ENCODE measurements at places on chromosomes 1 and 21. TPM values are rescaled to one million over a fixed set of nuclear protein-coding genes. Genes with fewer than 3 reads are reported as not detected.

LRRC53 gene
- total RNA-seq, result not detected

HSD11B1 gene
- total RNA-seq, result not detected

TARS2 gene
- 59.9 TPM for total RNA-seq

ELAVL4 gene
- total RNA-seq, result not detected

ILDR2 gene
- 2.1 TPM for total RNA-seq

TTF2 gene
- 87.0 TPM for total RNA-seq

PTPRF gene
- total RNA-seq, result 1.3 TPM

RPE65 gene
- not detected for total RNA-seq

ELAPOR1 gene
- 1.4 TPM for total RNA-seq

GJC2 gene
- 2.2 TPM for total RNA-seq

ZBED6 gene
- 29.3 TPM for total RNA-seq

PGBD5 gene
- not detected for total RNA-seq

TMEM61 gene
- total RNA-seq, result not detected

SPATA46 gene
- total RNA-seq, result not detected

GRCh38 chr1:184051485-184052193 lies at the start of gene TSEN15:
Gene TSEN15, plus strand, starts transcription at chr1:184051730. Its CDS starts 26 bp downstream, at chr1:184051756.
- DNase-seq, result peak; percentile 89

GRCh38 chr1:164664127-164664526 lies 105.1 kb downstream of the PBX1 start:
- DNase-seq, result peak; percentile 71

- no peak for DNase-seq
Measured at GRCh38 chr1:207088701-207089626, at the start of gene C4BPB. Gene C4BPB, plus strand, starts transcription at chr1:207088860. Its CDS starts 672 bp downstream, at chr1:207089532.

GRCh38 chr21:37077403-37077802 lies 4.3 kb downstream of the TTC3 start:
- DNase-seq, result no peak

DNA sequence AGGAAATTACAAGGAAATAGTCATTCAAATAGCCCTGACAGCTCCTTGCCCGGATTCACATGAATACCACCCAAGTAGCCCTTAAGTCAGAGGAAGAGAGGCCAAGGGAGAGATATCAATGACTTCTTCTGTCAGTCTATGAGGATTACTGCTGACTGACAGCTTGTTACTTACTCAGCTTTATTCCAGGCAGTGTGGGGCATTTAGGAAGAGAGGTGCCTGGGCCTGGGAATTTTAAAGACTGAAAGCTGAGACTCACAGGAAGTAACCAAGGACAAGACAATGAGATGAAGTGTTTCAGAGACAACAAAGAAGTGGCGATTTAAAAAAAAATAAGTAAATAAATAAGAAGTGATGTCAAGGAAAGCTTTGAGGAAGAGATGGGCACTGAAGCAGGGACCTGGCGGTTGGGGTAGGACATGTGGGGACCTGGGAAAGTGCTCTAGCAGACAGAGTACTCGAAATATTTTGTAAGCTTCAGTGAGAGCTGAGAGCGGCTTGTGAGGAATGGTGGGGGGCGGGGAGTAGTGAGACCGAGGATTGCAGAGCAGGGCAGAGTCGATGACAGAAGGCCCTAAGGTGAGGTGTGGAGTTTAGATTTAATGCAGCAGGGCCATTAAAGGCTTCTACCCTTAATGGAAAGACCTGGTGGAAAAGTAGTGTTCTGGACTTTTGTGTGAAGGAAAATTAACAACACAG lies 58.9 kb downstream of the ST3GAL3 start:
- DNase-seq, result no peak

GRCh38 chr1:61539720-61540462 lies 185.1 kb downstream of the TM2D1 start:
- no peak for DNase-seq

DNA sequence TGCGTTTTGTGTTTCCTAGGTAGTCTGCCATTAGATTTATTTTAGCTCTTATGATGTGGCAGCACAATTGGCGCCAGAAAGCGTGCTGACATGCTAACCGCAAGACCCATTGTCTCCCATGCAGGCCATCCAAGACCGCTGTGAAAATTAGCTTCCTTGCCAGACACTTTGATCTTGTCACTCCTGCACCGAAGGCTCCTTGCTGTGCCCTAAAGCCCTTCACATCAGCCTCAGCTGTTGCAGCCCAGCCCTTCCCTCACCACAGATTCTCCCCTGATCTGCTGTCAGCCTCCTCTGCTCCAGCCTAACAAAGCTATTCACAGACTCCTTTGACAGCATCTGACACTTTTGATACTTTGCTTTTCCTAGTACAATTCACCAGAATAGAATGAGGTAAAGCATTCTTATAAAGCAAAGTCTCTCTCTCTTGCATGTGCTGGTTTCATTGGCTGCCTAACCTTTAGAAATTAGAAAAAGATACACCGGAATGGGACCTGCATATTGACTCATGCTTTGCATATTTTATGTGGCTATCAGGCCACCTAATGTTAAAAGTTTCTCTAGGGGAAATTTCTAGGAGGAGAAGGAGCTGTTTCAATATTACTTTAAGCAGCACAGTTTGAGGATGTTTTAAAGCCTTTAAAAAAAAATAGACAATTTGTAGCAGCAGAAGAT lies 280.3 kb upstream of the FMN2 start:
- no peak for DNase-seq

- DNase-seq, result no peak
Measured at GRCh38 chr1:222784371-222784770, 30.5 kb upstream of the DISP1 start.

- DNase-seq, result no peak
Measured at GRCh38 chr1:202596638-202597037, 113.6 kb downstream of the SYT2 start.

DNA sequence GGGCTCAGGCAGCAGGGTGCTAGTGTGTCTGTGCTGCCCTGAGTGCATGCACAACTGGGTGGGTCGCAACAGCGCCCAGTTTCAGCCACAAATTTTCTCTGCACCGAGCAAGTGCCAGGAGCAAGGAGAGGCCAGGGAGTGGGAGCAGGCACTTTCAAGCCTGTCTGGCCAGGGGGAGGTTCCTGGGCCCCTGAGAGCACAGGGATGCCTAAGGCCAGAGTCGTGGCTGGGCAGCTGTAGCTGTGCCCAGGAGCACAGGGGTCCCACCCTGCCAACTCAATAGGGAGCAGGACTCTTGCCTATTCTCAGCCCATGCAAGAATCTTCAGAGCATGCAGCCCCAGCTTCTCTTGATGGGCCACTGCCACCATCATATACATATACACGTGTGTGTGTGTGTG lies 1577.4 kb downstream of the KCNT2 start:
- no peak for DNase-seq

DNA sequence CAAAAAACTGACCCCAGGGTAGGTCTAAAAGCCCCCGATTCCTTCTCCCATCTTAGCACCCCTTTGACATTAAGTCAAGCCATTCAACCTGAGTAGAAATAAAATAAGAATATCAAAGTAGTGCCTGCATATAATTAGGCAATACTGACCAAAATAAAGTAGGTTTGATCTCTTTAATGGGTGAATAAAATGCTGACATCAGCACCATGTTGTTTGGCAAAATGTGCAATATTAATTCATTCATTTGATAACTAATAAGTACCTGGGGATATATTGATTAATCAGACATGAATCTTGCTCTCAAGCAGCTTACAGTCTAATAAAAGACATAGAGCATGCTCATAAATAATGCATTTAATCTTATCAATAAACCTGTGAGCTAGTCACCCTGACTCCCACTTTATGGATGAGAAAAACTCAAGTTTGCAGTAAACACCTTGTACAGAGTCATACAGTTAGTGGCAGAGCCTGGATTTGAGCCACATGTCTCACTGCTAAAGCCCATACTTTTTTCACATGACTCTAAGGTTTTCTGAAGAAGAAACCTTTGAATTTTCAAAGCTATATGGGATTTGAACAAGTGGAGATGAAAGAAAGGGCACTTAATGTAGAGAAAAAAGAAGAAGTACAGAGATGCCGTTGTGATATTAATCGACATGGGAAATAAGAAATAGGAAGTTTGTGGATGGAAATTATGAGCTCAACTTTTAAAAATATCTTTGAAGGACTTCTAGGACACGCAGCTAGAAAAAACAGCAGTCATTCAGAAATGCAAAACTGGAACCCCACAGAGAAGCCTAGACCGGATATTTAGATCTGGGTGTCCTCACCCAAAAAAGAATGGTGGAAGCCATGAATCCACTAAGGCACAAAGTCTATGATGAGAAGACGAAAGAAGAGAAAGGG lies 183.9 kb downstream of the TOMM20 start:
- no peak for DNase-seq

GRCh38 chr1:160129046-160129445 lies 13.5 kb downstream of the ATP1A2 start:
- no peak for DNase-seq

DNA sequence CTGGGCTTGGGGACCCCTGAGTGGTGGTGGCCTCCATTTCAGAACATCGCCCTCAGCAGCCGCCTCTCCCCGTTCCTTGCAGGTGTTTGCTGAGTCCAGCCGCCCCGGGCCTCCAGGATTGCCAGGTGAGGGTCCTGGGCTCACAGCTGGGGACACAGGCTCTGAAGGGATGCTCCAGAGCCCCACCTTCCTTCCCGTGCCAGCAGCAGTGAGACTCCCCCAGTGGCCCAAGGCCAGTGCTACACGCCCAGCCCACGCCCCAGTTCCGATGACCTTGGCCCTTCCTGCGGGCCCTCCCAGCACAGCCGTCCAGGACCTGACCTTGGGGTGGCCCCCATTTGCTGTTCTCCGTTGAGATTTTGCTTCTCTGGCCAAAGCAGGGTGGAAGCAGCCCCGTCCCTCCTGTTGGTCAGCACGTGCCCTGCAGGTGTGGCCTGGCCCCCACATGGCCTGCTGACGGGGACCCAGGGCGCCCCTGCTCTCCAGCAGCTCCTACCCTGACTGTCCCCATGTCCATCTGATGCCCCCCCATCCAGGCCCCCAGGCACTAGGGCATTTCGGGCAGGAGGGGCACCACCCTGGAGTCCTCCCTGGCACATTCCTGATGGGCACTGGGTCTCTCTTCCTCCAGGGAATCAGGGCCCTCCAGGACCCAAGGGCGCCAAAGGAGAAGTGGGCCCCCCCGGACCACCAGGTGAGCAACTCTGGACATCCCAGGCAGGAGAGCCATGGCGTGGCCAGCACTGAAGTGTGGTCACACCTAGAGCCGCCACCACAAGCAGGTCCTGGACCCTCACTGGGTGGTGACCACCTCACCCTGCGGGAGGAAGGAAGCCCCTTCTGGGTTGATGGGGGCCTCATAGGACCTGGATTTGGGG lies 45.0 kb downstream of the SLC19A1 start:
- peak; percentile 58 for DNase-seq

DNA sequence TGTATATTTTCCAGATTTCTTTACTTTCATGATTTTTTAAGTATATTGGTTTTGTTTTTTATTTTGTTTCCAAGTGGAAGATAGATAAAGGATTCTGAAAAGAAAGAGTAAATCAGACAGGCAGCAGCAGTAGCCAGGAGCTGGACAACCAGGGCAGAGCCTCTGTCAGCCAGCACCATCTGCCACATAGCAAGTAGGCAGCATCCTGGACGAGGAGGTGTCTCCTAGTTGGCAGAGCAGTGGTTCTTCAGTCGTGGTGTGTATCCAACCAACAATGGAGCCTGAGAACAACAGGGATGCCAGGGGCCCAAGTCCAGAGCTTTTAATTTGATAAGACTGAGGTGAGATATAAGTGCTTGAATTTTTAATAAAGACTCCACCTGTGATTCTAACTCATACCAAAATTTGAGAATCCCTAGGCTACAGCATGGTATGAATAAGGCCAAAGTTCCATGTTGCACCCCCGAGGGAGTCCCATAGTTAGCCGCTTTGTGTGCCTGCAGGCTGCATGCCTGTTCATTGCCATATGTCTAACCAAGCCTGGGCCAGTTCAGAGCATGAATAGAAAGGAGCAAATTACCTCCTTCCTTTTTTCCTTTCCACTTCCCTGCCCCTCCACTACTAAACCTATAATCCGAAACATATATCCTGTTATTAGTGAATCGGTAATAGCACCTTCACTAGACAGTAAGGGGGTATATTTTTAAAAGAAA lies 153.2 kb downstream of the NTNG1 start:
- no peak for DNase-seq

GRCh38 chr1:107277022-107277421 lies 136.2 kb downstream of the NTNG1 start:
- no peak for DNase-seq

DNA sequence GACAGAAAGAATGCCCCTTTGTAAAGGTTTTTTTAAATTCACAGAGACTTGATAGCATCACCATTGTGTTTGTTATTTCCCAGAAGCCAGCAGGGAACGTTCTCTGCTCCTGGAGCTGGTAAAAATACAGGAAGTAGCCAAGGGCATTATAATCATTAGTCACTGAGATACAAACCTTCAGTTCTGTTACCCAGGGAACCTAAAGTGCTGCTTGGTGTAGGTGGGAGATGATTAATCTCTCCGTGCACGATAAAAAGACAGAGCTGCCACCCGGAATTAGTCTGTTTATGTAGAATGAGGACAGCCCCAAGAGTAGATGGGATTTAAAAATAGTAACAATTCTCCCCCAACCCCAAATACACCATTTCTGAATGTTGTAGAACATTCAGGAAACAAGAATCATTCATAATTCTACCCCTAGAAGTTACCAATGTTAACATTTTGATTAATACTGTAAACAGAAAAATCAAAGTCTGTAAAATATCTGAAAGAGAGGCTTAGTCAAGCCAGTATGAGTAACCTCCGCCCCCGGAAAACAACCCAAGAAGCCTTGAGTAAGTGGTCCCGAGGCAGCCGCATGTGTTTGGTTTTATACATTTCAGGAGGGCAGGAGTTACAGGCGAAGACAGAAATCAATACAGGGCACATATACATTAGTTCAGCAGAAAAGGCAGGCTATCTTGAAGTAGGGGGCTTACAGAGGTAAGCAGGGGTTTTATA lies 45.3 kb upstream of the CTBS start:
- DNase-seq, result no peak

DNA sequence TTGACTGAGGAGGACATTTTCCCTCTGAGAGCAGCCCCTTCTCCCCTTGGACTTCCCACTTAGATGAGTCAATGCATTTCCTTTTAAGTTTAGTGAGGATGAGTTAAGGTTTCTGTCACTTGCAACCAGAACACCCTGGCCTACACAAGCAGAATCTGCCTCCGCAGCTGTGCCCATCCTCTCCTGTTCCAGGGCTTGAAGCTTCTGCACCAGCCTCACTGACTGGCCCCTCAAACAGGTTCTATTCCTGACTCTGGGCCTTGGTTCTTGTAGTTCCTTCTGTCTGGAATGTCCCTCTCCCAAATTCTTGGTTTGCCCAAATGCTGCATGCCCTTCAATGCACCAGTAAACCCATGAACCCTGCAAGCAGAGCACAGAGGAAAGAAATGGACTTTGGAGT lies 394.4 kb downstream of the PTPRU start:
- no peak for DNase-seq

DNA sequence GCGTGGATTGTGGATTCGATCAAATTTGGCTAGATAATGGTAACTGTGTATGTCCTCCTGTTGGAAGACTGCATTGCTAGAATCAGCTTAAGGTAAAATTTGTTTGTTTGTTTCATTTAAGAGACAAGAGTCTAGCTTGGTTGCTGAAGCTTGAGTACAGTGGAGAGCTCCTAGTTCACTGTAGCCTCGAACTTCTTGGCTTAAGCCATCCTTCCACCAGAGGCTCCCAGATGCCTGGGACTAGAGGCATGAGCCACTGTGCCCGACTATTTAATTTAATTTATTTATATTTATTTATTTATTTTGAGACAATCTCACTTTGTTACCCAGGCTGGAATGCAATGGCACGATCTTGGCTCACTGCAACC lies 1.5 kb downstream of the PHACTR4 start:
- DNase-seq, result no peak

GRCh38 chr1:151047925-151048644 lies 534 bp downstream of the C1orf56 start:
- DNase-seq, result peak; percentile 69

GRCh38 chr1:26811057-26811456 lies 15.4 kb upstream of the ZDHHC18 start:
- DNase-seq, result no peak

GRCh38 chr1:174999936-175000696 lies at the start of gene CACYBP:
Gene CACYBP, plus strand, starts transcription at chr1:174999947. Its CDS starts 234 bp downstream, at chr1:175000181.
- DNase-seq, result peak; percentile 66
